ENCODE measurements at places on chromosomes 2 and 18.

DNA sequence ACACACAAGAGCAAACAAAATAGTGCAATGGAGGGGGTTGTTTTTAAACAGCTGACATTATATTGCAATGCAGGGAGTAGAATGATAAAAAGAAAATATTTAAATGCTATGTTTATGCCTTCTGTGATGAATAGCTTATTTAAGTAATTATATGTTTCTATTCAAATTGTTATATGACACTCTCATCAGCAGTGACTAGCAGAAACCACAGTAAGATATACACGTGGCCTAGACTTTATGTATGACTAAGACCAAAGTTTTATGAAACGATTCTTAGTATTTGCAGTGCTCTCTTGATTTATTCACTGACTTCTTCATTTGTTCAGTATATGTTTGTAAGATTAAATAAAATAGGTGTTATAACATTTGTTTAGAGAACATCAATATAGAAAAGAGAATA is 26.1 kb upstream of the C1D start:
- no peak for DNase-seq

- DNase-seq = no peak
Measured at GRCh38 chr18:9810994-9811705, 74.6 kb upstream of the TXNDC2 start.

- DNase-seq = no peak
Measured at GRCh38 chr2:161586517-161587167, 37.6 kb upstream of the SLC4A10 start.

DNA sequence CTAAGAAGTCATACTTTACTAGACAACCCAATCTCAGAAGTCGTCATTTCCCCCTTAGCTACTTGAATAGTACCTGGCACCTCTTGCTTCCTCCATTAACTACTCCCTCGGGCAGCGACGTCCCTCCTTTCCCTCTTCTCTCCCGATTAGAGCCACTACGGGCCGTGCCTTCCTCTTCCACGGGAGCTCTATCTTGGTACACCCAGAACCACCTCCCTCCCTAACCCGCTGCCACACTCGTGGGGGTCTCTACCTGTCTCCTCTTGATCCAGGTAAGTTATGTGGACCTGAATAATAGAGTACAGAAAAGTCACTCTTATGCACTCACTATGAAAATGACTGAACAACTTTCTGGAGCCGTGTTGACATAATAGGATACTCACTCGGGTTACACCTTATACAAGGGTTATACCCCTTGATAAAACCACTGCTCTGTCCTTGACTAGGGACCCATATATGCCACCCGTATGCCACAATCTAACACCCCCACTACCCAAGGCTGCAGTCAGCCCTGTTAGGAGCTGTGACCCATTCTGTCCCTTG is 595 bp upstream of the HDHD2 start:
- DNase-seq = no peak

GRCh38 chr2:6948677-6949351 is 31.6 kb downstream of the RNF144A start:
- DNase-seq = no peak

DNA sequence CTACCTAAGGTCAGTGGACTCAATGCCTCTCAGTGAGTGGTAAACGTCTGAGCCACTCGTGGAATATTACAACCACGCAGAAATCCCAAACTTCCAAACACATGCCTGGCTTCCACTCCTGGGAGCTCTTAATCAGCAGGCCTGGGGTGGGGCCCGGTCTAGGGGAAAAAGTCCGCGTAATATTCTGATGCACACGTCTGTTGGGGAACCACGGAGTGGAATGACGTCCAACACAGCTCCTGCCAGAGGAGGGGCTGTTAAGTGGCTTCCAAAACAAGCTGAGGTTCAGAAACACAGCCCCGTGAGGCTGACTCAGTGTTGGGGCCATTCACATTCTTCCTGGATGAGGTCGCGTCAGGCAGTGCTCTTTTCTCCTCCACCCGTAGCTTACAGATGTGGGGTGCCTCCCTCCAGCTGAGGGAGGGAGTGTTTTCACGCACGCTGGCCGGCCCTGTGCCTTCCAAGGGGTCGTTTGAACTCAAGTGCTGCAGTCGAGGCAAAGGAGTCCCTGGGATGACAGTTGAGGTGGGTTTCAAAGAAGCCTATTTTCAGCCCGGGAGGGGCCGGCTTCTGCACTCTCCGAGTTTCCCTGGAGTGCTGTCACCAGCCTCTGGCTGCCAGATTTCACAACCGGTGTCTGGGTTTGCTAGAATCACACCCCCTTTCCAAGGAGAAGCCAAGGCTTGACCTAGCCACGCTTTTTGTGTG is 73.1 kb downstream of the ACKR3 start:
- DNase-seq = no peak

DNA sequence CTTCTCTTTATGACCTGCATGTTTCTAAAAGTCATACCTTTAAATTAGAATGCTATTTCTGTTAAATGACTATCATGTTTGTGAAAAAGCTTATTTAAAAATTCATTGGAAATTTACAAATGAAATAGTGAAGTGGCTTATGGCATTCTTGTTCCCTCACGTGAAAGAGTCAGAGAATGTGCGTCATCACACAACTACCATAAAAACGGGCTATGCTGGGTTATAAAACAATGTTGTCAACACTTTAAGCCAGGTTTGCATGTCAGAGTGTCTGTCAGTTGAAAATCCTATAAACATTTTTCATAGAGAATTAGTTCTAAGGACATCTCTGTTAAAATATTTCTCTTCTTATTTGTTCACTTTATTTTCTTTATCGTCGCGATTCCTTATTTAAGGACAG is 42.5 kb upstream of the STK39 start:
- no peak for DNase-seq

- DNase-seq = no peak
Measured at GRCh38 chr2:7358865-7359447, 441.7 kb downstream of the RNF144A start.

GRCh38 chr18:59282341-59282740 is 9.1 kb upstream of the RAX start:
- no peak for DNase-seq

DNA sequence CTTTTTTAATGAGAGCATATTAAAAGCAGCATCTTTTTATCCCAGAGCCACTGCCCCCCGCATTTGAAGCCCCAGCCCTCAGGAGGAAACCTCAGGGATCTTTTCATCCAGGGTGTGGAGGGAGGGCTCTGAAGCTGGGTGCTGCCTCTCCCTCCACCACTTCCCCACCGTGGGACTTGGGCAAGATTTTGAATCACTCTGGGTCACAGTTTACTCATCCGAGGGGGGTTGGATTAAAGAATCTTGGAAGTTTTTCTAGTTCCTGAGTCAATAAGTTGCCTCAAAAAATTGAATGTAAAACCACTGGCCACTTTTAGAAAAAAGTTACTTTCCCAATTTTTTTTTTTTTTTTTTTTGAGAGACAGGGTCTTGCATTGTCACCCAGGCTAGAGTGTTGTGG is 62.0 kb upstream of the ANKRD44 start:
- DNase-seq = no peak

- no peak for DNase-seq
Measured at GRCh38 chr2:225937625-225938187, 538.2 kb downstream of the NYAP2 start.

DNA sequence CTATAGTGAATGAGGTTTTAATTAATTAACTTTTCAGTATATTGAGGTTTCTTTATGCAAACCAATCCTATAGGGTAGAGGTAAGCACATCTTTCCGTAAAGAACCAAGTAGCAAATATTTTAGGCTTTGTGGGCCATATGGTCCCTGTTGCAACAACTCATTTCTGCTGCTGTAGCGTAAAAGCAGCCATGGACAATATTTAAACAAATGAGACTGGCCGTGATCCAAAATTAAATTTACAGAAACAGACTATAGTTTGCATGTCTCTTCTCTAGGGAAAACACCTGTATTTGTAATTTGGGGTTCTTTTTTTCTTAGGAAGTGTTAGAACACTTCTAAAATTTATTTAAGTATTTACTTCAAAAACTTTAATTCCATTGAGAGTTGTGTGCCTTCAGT is 104.3 kb downstream of the KYNU start:
- DNase-seq = no peak

DNA sequence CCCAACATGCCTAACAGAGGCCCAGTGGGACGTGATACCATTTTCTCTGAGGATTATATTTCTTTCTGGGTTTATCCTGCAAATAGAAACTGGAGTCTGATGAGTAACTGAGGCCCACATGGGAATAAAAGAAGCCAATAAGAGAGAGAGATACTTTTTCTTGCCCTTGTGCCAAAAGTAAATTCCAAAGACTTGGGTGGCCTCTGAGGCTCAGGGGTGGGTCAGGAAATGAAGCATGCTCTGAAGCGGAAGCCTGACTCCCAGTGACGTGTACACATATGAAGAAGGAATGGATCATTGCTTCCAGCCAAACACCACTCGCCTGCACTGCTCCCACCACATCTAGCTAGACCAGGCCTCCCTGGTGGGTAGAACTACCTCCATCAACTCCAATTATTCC is 273.6 kb upstream of the NCKAP5 start:
- DNase-seq = no peak

- no peak for DNase-seq
Measured at GRCh38 chr2:207515671-207516070, 14.1 kb upstream of the CREB1 start.

DNA sequence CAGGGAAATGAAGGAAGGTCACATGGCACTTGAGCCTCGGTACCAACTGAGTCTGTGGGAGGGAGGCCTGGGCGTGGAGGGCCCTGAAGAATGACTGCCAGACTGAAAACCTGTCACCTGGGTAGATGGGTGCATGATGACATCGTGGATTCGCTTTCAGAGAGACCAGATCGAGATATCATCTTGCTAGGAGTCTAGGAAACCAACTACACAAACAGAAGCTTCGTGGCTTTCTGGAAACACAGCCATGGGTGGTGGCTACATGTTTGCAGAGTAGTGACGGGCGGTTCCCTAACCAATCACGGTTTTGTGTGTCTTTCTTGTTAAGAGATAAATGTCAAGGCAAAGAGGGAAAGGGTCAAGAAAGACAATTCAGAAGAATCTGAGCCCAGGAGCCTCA is 155.0 kb downstream of the EIPR1 start:
- DNase-seq = peak; percentile 89

DNA sequence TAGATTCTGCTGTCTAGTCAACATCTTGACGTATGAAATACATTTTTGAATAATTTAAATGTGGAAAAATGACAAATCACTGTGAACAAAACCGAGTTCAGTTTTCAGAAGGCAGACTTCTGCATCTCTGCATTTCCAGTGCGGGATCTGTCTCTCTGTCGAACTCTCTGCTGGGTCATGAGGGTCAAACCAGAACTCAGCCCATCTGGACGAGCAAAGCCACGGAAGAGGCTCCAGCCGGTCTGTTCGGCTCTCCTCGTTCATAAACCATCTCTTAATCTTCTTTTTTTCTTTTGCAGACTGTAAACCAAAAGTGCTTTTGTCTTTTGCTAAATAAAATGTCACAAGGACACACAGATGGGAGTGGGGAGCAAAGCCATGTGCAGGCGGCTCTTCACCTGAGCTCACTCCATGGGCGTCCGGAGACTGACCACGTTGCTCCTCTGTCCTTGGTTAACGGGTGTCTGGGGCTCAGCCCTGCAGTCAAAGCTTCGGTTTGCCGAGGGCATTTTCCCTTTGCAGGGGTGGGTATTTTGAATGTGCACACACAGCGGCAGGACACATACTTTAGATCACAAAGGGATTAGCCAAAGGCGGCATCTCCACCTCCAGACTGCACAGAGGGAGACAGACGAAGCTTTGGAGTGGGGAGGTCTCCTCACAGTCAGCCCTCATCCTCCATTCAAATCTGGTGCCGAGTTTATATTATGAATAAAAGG is 737.9 kb upstream of the SALL3 start:
- no peak for DNase-seq

DNA sequence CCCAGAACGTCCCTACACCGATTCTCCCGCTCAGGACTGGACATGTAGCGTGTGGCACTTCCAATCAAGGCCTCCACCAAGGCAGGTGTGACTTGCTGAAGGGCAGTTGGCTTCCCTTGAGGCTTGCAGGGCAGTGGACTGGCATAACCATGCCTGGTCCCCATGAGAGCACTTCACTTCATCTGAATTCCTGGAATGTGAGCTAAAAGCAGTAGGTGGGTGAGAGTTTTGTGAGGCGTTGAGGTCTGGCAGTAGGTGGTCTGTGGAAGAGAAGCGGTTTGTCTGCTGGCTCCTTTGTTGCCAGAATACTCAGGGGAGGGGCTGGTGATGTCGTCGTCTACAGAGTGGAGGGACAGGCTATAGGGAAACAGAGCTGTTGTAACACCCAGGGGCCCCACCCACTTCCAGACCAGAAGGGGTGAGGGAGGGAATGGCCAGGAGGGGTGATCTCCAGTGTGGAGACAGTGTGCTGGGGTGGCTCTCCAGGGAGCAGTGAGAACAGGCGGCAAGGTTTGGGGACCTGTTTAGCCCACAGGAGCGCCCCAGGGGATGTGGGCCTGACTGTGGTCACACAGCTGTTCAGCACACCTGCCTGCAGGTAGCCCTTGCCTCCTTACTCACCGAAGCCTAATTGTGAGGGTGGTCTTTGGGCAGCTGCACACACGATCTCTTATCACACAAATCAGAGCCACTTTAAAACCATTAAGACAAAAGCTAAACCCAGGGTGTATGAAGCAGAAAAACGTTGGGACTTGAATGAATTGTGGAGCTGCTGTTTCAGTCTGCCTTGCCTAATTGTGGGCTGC is 21.5 kb upstream of the ALKAL2 start:
- no peak for DNase-seq

- DNase-seq = no peak
Measured at GRCh38 chr2:88857274-88857741, 165.8 kb downstream of the RPIA start.

- no peak for DNase-seq
Measured at GRCh38 chr18:53567929-53568574, 656.4 kb downstream of the MBD2 start.

DNA sequence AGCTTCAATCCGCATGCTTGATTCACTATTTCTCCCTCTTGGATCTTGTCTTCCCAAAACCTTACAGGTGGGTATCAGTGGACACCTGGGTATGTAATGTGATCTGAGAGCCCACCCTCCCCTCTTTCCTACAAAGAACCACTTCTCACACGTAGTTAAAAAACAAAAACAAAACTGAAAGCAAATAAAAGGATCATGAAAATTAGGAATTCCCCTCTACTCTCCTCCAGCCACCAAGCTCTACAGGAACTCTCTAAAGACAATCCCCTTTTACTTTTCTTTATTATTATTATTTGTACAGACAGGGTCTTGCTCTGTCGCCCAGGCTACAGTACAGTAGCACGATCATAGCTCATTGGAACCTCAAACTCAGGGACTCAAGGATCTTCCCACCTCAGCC is 40.8 kb upstream of the MYO1B start:
- DNase-seq = no peak

- no peak for DNase-seq
Measured at GRCh38 chr2:157355618-157356017, 30.0 kb upstream of the ERMN start.

GRCh38 chr2:177754492-177754873 is 318.1 kb downstream of the PDE11A start:
- DNase-seq = no peak

- no peak for DNase-seq
Measured at GRCh38 chr2:57776916-57777315, 269.7 kb upstream of the VRK2 start.

- no peak for DNase-seq
Measured at GRCh38 chr2:190804182-190804795, 76.3 kb upstream of the GLS start.
